ENCODE measurements at places on chromosomes 7 and 10. TPM values are rescaled to one million over a fixed set of nuclear protein-coding genes. Genes with fewer than 3 reads are reported as not detected.

Gene GRID1
- total RNA-seq = not detected

Gene LIPN
- not detected for total RNA-seq

DNA sequence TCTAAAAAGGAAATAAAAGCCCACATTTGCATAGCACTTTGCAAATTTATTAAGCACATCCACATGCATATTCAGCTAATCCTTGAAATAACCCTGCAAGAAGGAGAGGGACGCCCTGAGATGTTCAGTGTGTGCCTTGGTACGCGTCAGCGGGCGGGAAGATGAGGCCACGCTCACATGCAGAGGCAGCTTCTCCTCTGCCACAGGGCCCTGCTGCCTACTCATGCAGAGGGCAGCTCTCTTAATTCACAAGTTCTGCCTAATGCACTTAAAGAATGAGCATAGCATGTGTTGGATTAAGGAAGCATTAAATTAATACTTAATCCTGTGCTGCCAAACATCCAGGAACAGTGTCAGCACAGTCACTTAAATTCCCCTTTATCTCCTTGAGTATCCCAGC lies 132.3 kb downstream of the HECW1 start:
- H3K27me3 ChIP-seq = peaks cover 3% of the 10 kb centered on the region
- no peak for DNase-seq
- no peaks in the 10 kb centered on the region for H3K36me3 ChIP-seq

DNA sequence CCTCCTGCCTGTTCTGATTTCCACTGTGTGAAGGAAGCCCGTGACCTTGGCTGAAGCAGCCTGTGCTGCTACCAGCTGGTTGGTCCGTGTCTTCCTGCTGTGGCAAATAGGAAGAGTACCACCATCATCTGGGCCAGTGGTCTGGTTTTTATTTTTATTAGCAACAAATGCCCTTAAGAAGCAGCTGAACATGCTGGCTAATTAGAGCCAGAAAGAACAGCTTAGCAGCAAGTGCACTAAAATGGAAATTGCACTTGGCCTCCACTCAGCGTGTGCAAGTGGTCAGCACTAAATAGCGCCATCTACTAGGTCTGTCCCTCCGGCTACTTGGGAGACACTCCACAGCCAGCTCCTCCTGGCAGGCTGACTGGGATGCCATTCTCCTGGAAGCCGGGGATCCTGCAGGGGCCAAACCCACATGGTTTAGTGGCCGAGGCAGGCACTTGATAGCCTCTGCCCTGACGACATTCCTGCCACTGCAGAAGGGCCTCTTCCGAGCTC lies 690.3 kb upstream of the FOXK1 start:
- no peaks in the 10 kb centered on the region for H3K27me3 ChIP-seq
- no peaks in the 10 kb centered on the region for H3K4me1 ChIP-seq
- no peak overlapping the region for H3K4me3 ChIP-seq
- H3K27ac ChIP-seq = no peak overlapping the region
- H3K36me3 ChIP-seq = no peaks in the 10 kb centered on the region

DNA sequence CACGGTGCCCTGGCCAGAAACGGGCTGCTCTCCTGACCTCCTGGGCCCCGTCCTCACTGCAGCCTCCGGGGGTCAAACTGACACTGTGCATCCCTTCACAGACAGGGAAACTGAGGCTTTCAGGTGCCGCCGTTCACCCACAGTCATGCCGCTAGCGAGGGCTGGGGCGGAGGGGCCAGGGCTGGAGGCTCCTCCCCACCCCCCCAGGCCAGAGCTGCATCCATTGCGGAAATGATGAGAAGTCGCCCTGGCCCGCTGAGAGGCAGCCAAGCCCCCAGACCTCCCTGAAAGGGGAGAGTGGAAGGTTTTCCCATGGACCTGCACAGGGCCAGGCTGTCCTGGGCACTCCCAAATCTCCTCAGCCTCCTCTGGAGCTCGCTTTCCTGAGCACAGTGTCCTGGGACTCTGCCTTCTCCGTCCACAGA lies 16.5 kb upstream of the INPP5A start:
- no peaks in the 10 kb centered on the region for H3K4me1 ChIP-seq
- DNase-seq = no peak
- no peaks in the 10 kb centered on the region for H3K36me3 ChIP-seq
- H3K27ac ChIP-seq = no peak overlapping the region
- peaks cover 6% of the 10 kb centered on the region for H3K27me3 ChIP-seq

Data from activated CD8-positive, alpha-beta memory T cell treated with anti-CD3 and anti-CD28 coated beads, Interleukin-2, amount 10 ng/mL, durations not matched to agents 7 days and 5 days (primary cell).